ENCODE measurements at places on chromosomes 1 and 21.

GRCh38 chr1:28139025-28139712 lies 37.3 kb downstream of the PTAFR start:
- no peaks in the 10 kb centered on the region for H3K36me3 ChIP-seq
- H3K27me3 ChIP-seq: no peaks in the 10 kb centered on the region

GRCh38 chr1:46190539-46190938 lies 7.7 kb downstream of the POMGNT1 start:
- H3K27me3 ChIP-seq: no peaks in the 10 kb centered on the region
- DNase-seq: no peak
- H3K4me3 ChIP-seq: no peak overlapping the region

DNA sequence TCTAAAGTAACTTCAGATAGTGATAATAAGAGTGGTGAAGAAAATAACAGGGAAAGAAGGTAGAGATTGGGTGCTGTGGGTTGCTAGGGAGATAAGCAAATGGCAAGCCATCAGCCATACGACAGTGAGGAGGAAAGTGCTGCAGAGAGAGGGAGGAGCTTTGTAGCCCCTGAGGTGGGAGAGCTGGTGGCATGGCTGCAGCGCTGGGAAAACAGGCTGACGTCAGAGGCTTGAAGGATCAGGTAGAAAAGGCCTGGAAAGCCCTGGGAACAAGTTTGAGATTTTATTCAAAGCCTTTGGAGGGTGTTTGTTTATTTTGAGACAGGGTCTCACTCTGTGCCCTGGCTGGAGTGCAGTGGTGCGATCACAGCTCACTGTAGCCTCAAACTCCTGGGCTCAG lies 109.5 kb downstream of the NMNAT2 start:
- H3K27ac ChIP-seq: no peak overlapping the region
- DNase-seq: no peak
- H3K27me3 ChIP-seq: no peaks in the 10 kb centered on the region
- no peaks in the 10 kb centered on the region for H3K4me1 ChIP-seq

GRCh38 chr1:36573445-36573844 lies 90.7 kb upstream of the CSF3R start:
- DNase-seq: no peak
- H3K27me3 ChIP-seq: peaks cover 3% of the 10 kb centered on the region
- no peaks in the 10 kb centered on the region for H3K4me1 ChIP-seq
- no peaks in the 10 kb centered on the region for H3K36me3 ChIP-seq

DNA sequence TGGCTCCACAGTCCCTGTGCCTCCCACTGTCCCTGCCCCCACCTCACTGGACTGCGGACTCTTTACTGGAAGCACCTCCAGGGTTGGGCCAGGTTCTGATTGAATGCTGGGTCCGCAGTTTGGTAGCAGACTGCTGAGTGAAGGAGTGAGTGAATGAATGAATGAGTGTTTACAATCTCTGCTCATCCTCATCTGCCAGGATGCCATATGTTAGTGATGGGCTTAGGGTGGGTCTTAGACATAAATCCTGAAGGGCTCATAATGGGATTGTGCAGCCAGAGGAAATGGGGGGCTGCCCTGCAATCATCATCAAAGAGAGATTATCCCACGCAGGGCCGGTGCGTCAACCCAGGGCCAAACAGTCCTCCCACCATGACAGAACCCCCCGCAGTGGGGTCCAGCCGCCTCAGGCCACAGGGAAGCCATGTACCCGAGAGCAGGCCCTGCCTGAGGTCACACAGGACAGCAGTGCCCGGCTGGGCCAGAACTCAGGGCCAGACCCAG lies 26.1 kb downstream of the SLC1A7 start:
- H3K27ac ChIP-seq: no peak overlapping the region
- no peaks in the 10 kb centered on the region for H3K36me3 ChIP-seq
- no peak overlapping the region for H3K4me3 ChIP-seq
- H3K27me3 ChIP-seq: no peaks in the 10 kb centered on the region
- peaks cover 8% of the 10 kb centered on the region for H3K4me1 ChIP-seq
- DNase-seq: no peak

- H3K4me1 ChIP-seq: no peaks in the 10 kb centered on the region
- no peaks in the 10 kb centered on the region for H3K27me3 ChIP-seq
- H3K4me3 ChIP-seq: no peak overlapping the region
- no peak for DNase-seq
- no peak overlapping the region for H3K27ac ChIP-seq
Observed at GRCh38 chr1:1462318-1462966, 9.1 kb upstream of the ATAD3B start.

GRCh38 chr1:154270833-154271232 lies 1.6 kb upstream of the HAX1 start:
- peaks cover 34% of the 10 kb centered on the region for H3K36me3 ChIP-seq
- DNase-seq: no peak
- H3K27ac ChIP-seq: no peak overlapping the region
- H3K4me3 ChIP-seq: no peak overlapping the region
- H3K4me1 ChIP-seq: peaks cover 6% of the 10 kb centered on the region
- H3K27me3 ChIP-seq: no peaks in the 10 kb centered on the region

DNA sequence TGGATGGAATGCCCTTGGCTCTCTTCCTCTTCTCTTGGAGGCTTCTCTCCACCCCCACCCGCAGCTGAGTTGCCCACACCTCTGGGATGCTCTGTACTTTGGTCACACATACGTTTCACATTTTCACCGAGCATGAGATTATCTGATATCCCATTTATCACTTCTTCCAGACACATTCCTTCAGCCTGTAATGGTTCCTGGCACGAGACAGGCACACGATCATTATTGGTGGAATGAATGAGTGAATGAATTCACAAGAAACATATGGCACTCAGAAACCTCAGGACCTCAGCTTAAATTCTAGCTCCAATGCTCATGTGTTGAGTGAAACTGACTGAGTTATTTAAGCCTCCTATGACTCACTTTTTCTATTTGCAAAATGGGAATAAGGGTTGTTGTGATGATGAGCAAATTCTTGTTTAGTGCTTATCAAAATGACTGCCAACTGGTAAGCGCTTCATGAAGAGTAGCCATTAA lies 242.7 kb upstream of the JUN start:
- DNase-seq: peak; percentile 96
- peaks cover 32% of the 10 kb centered on the region for H3K4me1 ChIP-seq
- H3K36me3 ChIP-seq: no peaks in the 10 kb centered on the region
- H3K4me3 ChIP-seq: no peak overlapping the region

DNA sequence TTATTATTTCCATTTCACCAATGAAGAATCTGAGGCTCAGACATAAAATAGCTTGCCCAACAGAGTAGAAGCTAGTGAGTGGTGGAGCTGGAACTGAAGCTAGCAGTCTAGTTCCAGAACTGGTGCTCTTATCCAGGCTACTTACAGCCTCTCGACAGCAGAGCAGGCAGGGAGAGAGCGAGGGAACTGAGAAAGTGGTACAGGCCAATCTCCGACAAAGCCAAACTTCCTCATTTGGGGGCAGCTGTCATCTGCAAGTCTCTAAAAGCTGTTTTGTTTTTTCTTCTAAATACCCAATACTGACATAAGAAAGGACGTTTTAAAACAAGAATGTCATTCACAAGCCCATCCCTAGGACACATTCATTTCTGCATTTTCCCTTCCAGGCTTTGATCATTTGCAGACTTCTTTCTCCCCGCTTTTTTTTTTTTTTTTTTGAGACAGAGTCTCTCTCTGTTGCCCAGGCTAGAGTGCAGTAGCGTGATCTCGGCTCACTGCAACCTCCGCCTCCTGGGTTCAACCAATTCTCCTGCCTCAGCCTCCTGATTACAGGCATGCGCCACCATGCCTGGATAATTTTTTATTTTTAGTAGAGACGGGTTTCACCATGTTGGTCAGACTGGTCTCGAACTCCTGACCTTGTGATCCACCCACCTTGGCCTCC lies 20.0 kb downstream of the YIPF1 start:
- H3K4me3 ChIP-seq: no peak overlapping the region
- H3K4me1 ChIP-seq: peaks cover 4% of the 10 kb centered on the region
- H3K27ac ChIP-seq: no peak overlapping the region
- H3K27me3 ChIP-seq: no peaks in the 10 kb centered on the region

DNA sequence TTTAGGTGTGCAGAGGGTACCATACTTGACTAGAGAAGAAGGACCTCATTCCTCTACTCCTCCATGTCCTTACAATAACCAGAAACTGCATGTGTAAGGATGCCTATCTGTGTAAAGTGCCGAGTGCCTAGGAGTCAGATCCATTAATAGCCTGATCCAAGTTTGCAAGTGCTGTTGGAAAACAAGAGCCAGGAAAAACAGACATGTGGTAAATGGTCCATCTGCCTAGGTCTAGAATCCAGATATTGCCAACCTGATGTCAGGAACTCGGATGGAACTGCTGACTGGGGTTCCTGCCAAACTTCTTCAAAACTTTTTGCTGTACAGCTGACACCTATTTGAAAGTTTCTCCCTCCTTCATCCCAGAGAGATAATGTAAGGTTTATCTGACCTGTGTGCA lies 239.4 kb upstream of the CAMK1G start:
- no peak overlapping the region for H3K27ac ChIP-seq
- no peaks in the 10 kb centered on the region for H3K36me3 ChIP-seq
- peaks cover 3% of the 10 kb centered on the region for H3K4me1 ChIP-seq
- no peaks in the 10 kb centered on the region for H3K27me3 ChIP-seq
- no peak overlapping the region for H3K4me3 ChIP-seq
- DNase-seq: no peak

DNA sequence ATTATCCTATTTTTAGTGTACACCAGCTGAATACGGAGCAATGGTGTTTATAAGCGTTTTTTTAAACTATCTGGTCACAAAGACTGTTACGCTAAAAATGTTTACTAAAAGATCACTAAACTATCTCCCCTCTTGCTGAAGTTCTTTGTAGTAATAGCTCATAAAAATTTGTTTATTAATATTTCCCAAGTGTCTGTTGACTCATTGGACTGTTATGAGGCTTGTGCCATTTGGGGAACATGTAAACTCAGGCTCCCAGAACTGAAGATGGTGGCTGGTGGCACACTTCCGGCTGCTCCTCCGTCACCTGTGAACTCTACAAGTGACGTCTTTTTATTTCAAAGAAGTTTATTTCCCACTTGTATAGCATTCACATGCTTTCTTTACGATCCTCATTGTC lies 46.3 kb downstream of the AIDA start:
- H3K4me3 ChIP-seq: no peak overlapping the region
- DNase-seq: no peak
- no peaks in the 10 kb centered on the region for H3K4me1 ChIP-seq
- no peaks in the 10 kb centered on the region for H3K27me3 ChIP-seq

- H3K4me1 ChIP-seq: no peaks in the 10 kb centered on the region
- peaks cover 5% of the 10 kb centered on the region for H3K27me3 ChIP-seq
- H3K27ac ChIP-seq: no peak overlapping the region
- DNase-seq: no peak
- no peak overlapping the region for H3K4me3 ChIP-seq
Observed at GRCh38 chr1:3231826-3232225, 162.8 kb downstream of the PRDM16 start.

- H3K27ac ChIP-seq: no peak overlapping the region
- H3K36me3 ChIP-seq: no peaks in the 10 kb centered on the region
- H3K4me3 ChIP-seq: no peak overlapping the region
- H3K4me1 ChIP-seq: no peaks in the 10 kb centered on the region
- DNase-seq: no peak
Observed at GRCh38 chr1:234324821-234325220, 48.4 kb upstream of the COA6 start.

DNA sequence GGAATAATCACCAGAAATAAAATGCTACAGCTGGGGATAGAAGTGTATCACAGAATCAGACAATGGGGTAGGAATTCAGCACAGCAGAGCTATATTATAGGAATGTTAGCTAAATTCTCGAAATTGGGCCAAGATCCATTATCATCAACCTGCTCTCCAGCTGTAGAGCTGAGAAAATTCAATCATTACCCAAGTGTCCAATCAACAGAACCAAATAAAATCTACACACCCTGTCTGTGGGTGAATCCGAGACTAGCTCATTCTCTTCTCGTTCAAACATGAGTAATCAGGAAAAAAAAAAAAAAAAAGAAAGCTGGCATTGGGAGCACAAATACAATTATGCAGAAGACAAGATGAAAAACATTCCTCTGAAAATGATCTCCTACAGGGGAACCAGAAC lies 119.2 kb downstream of the CDC7 start:
- no peak for DNase-seq
- H3K4me1 ChIP-seq: no peaks in the 10 kb centered on the region
- no peak overlapping the region for H3K27ac ChIP-seq
- H3K27me3 ChIP-seq: peaks cover 6% of the 10 kb centered on the region
- no peaks in the 10 kb centered on the region for H3K36me3 ChIP-seq

DNA sequence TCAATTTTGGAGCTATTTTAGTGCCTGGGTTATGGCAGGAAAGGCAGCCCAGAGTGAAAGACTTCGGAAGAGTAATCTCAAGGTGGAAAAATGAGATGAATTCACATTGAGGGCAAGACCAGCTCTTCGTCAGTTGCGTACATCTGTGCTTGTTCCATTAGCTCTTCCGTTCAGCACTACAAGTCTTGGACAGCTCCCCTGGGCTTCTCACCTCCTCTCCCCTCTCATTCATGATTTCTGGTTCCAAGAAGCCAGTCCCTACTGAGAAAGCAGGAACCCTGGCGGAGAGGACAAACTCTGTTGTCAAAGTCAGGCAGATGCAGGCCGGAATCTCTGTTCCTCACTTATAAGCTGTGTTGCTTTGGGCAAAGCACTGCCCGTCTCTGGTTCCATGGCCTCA lies 76.5 kb downstream of the ACTL8 start:
- peak; percentile 39 for DNase-seq
- H3K4me1 ChIP-seq: no peaks in the 10 kb centered on the region
- H3K27me3 ChIP-seq: peaks cover 12% of the 10 kb centered on the region
- no peak overlapping the region for H3K27ac ChIP-seq
- H3K36me3 ChIP-seq: no peaks in the 10 kb centered on the region
- H3K4me3 ChIP-seq: no peak overlapping the region

GRCh38 chr1:23343221-23344110 lies 618 bp downstream of the HNRNPR start:
- H3K27ac ChIP-seq: peak overlapping the region; percentile 97
- peak overlapping the region; percentile 80 for H3K4me3 ChIP-seq
- no peaks in the 10 kb centered on the region for H3K36me3 ChIP-seq

DNA sequence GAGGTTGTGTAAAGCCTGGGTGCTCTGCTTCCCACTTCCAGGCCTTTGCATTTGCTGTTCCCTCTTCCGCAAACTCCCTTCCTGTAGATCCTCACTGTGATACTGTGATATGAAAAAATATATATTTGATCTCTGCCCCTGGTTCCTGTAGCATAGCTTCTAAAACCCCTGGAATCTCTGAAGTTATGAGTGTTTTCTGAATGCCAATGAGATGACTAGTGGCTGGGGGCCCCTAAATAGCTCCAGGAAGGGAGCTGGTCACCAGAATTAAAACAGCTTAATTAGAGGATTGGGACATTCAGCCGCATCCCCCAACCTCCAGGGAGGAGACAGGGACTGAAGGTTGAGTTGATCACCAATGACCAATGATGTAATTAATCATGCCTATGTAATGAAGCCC lies 21.9 kb downstream of the DUSP10 start:
- H3K36me3 ChIP-seq: no peaks in the 10 kb centered on the region
- H3K27ac ChIP-seq: peak overlapping the region; percentile 31
- DNase-seq: no peak
- no peaks in the 10 kb centered on the region for H3K27me3 ChIP-seq

DNA sequence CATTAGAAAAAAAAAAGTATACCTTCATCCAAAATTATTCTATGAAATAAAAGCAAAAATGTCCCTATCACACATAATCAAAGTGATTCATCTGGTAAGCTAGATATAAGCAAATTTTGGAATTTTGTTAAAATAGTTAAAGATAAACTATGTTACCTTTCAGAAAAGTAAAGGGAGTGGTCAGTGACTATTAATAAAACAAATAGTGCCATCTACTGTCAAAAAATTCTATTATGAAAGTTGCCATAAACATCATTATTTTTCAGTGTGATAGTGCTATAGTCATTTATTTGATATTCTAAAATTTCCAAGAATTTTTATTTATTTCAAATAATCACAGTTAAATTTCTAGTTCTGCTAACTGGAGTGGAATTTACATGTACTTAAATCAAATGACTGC lies 803.7 kb downstream of the KCNT2 start:
- no peak overlapping the region for H3K27ac ChIP-seq
- no peaks in the 10 kb centered on the region for H3K36me3 ChIP-seq
- DNase-seq: no peak
- H3K27me3 ChIP-seq: no peaks in the 10 kb centered on the region
- H3K4me1 ChIP-seq: no peaks in the 10 kb centered on the region
